ENCODE measurements at places on chromosomes 13 and 19.

DNA sequence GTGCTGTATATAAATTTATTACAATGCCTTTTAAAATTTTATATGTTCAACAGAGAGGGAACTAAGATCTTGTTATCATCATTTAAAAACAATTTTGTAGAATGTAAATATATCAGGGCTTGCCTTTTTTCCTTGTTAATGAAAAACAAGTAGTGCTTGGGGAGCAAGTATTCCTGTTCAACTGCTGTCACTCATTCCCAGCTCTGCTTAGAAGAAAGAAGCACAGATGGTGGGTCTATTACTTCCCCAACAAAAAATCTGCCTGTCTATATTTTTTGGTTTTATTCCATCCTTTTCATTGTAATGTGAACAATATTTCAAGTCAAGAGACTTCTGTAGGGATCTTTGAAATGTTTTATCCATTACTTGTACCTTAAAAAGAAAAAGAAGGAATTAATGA lies 503.9 kb downstream of the GPC5 start:
- no peak for DNase-seq

DNA sequence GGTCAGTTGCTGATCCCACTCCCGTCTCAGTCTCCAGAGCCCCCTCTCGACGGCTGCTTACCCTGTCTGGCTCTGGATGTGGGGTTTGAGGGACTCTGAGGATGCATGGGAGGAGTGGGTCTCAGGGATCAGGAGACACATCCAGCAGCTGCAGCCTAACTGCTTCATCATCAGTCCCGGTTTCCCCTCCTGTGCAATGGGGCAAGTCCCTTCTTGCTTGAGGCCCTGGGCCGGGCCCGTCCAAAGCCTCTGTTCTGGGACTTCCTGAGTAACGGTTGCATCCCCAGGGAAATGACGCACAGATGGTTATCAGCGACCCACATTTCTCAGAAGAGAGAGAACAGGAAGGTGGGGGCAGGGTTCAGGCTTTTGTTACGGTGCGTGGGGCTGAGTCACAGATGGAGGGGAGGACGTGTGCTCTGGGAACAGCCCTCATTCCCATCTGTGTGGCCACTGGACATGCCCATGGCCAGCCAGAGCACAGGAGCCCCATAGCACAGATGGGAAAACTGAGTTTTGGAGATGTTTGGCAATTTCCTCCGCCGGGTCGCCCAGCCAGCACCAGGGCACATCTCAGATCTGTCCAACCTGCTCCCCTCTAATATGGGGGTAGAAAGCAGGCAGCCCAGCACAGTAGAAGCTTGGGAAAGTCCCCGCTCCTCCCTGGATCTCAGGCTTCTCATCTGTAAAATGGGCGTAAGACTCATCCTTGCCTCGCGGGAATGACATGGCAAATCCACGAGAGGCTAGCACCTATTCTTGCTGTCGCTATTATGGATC lies 19.3 kb downstream of the GNA15 start:
- peak; percentile 55 for DNase-seq

- no peak for DNase-seq
These were observed 139.6 kb downstream of the RXFP2 start for GRCh38 chr13:31878955-31879354.

- no peak for DNase-seq
These were observed 16.8 kb downstream of the CCL25 start for GRCh38 chr19:8069096-8069973.

- no peak for DNase-seq
These were observed 43.0 kb upstream of the HNRNPA1L2 start for GRCh38 chr13:52599037-52599847.

GRCh38 chr13:51324714-51325420 lies 14.6 kb upstream of the SERPINE3 start:
- DNase-seq: no peak

- DNase-seq: no peak
These were observed 24.5 kb downstream of the MBNL2 start for GRCh38 chr13:97246596-97247158.

GRCh38 chr13:107258599-107259187 lies 690.8 kb upstream of the ARGLU1 start:
- DNase-seq: no peak

DNA sequence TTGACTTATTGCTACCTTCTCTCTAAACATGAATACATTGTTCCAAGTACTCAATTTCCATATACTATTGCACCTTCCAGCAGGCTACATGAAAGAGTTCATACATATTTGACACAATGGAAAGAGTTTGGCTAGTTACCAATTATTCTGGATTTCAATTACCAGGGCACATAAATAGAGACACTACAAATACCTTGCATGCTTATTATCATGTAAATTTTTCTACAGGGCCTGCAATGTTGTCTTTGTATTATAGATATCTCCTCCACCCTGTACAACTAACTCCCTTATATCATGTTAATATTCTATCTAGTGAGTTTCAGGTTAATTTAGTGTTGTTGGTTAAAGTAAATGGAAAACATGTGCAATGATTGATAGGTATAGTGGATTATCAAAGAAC lies 540.7 kb upstream of the SLITRK5 start:
- no peak for DNase-seq

- no peak for DNase-seq
These were observed 21.4 kb downstream of the CEBPG start for GRCh38 chr19:33394723-33395560.

DNA sequence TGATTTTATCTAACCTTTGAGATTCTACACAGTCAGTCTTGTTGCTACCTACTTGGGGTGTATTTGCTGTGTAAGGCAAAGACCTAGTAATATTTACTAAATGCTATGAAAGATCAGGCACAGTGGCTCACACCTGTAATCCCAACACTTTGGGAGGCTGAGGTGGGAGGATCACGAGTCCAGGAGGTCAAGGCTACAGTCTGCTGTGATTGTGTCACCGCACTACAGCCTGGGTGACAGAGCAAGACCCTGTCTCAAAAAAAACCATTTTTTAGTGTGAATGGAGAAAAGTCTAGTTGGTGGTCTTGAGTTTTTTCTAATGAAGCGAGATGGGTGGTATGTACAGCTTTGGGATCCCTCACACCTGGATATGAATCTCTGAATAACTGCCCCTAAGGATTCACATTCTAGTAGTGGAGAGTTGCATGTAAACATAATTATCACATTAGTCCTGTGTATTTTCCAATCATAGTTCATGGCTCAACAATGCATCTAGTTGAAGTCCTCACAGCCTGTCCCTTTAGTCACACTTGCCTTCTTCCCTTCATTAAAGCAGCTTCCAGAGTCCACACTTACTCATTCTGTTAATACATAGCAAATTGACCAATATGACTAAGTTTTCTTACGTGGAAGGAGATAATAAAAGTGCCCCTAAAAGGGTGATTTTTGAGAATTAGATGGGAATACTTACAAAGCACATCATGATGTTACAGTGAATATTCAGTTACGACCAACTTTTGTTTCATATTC lies 7.5 kb downstream of the RPL21 start:
- DNase-seq: no peak

DNA sequence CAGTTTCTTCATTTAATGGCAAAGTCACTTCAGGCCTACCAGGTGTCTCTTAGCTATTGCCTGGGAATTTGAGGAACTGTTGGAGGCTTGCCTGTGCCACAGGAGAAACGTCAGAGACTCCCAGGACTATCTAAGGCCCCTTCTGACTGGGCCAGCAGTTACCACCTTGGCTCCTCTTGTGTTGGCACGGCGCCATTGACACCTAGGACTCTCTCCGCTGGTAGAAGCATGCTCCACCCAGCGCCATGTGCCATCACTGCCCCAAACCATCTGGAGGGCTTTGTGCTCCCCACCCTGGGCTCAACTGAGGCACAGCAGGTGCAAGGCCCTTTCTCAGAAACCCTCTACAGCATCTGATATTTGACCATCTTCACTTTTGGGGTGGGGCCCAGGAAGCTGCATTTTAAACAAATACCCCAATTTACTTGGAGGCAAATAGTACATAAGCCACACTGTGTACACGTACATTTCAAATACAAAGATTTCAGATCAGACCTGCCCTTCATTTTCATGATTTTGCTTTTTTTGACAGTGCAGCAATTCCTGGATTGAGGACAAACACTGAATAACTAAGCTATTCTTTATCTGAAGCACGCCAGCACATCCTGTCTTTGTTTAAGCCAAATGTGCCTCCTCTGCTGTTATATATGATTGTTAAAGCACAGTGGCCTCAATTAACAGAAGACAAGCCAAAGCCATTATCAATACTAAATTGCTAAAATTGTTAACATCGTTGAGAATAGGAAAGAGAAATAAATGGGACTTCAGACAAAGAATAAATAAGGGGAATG lies 59.9 kb upstream of the TPP2 start:
- DNase-seq: no peak

GRCh38 chr13:48843630-48844380 lies 131.9 kb upstream of the FNDC3A start:
- no peak for DNase-seq

DNA sequence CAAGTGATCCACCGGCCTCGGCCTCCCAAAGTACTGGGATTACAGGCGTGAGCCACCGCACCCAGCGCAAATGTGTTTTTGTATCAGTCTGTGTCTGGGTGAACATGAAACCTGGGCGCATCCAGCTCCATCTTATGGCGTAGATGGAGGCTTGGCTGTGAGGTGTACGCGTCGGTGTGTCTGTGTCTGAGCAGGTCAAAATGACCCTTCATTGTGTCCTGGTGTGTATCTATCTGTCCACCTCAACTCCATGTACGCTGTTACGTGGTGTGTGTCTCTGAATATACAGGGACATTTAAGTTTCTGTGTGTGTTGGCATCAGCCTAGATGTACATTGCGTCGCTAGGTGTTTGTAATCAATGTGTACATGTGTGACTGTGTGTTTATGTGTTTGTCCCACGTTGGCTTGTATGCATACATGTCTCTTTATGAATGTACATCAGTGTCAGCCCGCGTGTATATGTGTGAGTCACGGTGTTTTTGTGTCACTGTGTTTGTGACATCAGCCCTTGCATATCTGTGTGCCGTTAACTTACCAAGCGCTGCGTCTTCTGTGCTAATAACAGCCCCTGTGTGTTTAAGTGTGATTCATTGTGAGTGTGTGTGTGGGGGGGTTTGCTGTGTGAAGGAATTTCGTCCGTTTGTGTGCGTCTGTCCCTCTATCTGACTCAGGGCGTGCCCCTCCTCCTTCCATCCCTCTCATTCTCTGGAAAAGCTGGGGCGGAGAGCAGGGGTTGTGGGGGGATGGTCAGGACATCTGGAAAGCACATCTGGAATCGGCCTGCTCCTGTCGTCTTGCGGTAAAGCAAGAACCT lies 6.4 kb downstream of the AXL start:
- DNase-seq: peak; percentile 12

- DNase-seq: no peak
These were observed 813 bp downstream of the ZNF562 start for GRCh38 chr19:9673912-9674662.

GRCh38 chr13:36769126-36769525 lies 49.9 kb upstream of the RFXAP start:
- no peak for DNase-seq

DNA sequence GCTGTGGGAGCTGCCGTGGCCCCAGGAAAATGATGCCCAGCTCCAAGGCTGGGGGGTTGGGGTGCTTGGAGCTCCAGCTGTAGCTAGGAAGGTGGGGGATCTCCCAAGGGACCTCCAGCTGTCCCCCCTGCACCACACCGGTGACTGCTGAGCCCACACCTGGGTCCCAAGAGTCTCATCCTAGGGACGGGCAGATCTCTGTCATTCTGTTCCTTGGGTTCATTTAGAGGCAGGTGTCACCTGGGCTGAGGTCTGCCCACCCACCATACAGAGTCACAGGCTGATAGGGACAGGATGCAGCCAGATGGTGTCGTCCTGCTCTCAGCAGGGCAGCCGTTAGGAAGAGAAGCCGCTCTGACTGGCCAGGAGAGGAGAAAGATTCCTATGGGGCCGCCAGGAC lies 5.3 kb downstream of the F2RL3 start:
- DNase-seq: no peak

GRCh38 chr19:11942843-11943108 lies 17.9 kb downstream of the ZNF700 start:
- DNase-seq: no peak

DNA sequence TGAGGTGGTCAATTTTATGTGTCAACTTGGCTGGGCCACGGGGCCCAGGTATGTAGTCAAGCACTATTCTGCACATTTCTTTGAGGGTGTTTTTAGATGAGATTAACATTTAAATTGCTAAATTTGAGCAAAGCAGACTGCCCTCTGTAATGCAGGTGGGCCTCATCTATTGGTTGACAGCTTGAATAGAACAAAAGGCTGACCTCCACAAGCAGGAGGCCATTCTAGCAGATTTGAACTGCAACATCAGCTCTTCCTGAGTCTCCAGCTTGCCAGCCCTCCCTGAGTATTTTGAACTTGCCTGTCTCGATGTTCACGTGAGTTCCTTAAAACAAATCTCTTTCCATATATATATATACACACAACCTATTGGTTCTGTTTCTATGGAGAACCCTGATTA lies 134.8 kb downstream of the DCLK1 start:
- DNase-seq: no peak

DNA sequence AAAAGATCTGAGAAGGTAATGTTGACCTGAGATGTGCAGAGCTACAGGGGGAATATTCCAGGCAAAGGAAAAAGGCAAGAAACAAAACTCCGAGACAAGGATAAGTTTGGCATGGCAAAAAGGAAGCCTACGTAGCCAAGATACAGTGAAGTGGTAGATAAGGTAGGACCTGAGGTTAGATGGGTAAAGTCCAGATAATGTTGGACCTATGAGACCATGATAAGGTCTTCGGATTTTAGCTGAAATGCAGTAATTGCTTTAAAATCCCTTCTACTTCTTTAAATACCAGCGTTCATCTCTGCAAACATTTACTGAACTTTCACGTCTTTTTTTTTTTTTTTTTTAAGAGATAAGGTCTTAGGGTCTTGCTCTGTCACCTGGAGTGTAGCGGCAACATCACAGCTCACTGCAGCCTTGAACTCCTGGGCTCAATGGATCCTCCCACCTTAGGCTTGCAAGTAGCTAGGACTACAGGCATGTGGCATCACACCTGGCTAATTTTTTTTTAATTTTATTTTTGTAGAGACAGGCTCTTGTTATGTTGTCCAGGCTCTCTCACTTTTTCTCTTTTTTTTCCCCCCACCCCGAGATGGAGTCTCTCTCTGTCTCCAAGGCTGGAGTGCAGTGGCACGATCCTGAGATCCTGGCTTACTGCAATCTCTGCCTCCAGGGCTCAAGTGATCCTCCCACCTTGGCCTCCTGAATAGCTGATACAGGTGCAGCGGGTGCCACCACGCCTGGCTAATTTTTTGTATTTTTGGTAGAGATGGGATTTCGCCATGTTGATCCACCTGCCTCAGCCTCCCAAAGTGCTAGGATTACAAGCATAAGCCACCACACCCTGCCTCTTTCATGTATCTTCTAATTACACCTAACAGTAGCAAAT lies 4.2 kb upstream of the WBP4 start:
- no peak for DNase-seq

DNA sequence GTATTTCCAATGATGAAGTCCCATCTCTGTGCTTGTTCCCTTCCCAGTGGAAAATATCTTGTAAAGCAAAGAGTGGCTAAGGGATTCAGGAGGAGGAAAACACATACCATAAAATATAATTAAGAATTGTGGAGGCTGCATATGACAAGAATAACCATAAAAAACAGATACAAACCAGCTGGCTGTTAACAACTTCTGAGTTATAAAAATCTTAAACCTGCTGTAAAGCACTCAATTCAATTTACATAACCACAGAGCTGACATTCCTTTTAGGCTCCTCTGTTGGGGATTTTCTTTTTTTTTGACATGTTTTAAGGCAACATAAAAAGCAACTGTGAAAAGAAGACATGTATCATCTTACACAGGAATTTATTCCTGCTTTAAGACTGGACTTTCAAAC lies 207.6 kb downstream of the DACH1 start:
- no peak for DNase-seq

GRCh38 chr13:112726016-112726767 lies 36.4 kb downstream of the ATP11A start:
- DNase-seq: no peak

GRCh38 chr13:59261928-59262488 lies 901.7 kb downstream of the DIAPH3 start:
- no peak for DNase-seq
